Brain (organoid and tissue), 16 donors: ENCODE measurements at places on chromosomes 3 and 15. TPM values are rescaled to one million over a fixed set of nuclear protein-coding genes. Genes with fewer than 3 reads are reported as not detected.

Gene POC1A
- 18.8 TPM for polyA plus RNA-seq

Gene GCNT3
- polyA plus RNA-seq: not detected

Gene ABHD2
- polyA plus RNA-seq: 82.7 TPM

Gene CD200
- 82.6 TPM for polyA plus RNA-seq

Gene C3orf18
- 13.4 TPM for polyA plus RNA-seq

Gene PPP1R14D
- polyA plus RNA-seq: 0.66 TPM

Gene ROBO2
- 3.8 TPM for polyA plus RNA-seq

Gene REC114
- not detected for polyA plus RNA-seq
